ENCODE measurements at places on chromosomes 3 and 15. TPM values are rescaled to one million over a fixed set of nuclear protein-coding genes. Genes with fewer than 3 reads are reported as not detected.

- H3K27ac ChIP-seq: peak overlapping the region; percentile 5
- H3K4me3 ChIP-seq: no peak overlapping the region
- H3K4me1 ChIP-seq: no peaks in the 10 kb centered on the region
- no peaks in the 10 kb centered on the region for H3K27me3 ChIP-seq
These were observed 36.9 kb upstream of the GOLGB1 start for GRCh38 chr3:121786485-121786884.

GRCh38 chr3:143810953-143811265, 37.4 kb downstream of the SLC9A9 start:
- no peaks in the 10 kb centered on the region for H3K36me3 ChIP-seq
- no peak overlapping the region for H3K27ac ChIP-seq
- peaks cover 13% of the 10 kb centered on the region for H3K4me1 ChIP-seq
- H3K27me3 ChIP-seq: no peaks in the 10 kb centered on the region
- no peak overlapping the region for H3K4me3 ChIP-seq

DNA sequence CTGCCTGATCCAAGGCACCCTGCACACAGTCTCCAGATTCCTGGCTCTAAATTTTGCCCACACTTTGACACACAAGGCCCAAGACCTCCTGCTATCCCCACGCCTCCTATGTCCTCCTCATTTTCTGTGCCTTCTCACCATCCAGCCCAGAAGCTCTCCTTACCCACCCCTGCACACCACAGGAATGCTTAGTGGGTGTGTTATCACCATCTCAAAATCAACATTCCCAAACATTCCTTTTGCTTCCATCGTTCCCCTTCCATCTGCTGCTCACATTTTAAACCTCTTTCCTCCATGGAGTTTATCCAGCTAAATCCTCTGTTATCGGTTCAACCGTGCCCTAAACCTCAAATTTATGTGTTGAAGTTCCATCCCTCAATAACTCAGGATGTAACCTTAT, 43.9 kb downstream of the DGKG start:
- DNase-seq: no peak
- H3K4me1 ChIP-seq: no peaks in the 10 kb centered on the region
- H3K27ac ChIP-seq: no peak overlapping the region
- H3K4me3 ChIP-seq: no peak overlapping the region
- no peaks in the 10 kb centered on the region for H3K36me3 ChIP-seq
- no peaks in the 10 kb centered on the region for H3K27me3 ChIP-seq

DNA sequence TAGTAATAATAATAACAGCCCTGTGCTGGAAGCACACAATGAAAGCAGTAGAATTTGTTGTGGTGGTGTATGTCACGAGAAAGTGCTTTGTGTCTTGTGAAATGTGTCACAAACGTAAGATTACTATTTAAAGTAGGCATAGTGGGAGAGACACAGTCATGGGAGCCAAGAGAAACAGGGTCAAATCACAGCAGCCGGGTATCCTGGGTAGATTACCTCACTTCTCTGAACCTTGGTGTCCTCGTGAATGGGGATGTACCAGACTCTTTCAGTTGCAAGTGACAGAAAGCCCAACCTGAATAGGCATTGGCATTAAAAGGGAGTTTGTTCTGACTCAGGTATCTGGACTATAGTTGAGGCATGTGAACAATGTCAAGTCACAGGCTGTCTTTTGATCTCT, 29.1 kb upstream of the SRGAP3 start:
- H3K27me3 ChIP-seq: peaks cover 6% of the 10 kb centered on the region
- H3K27ac ChIP-seq: no peak overlapping the region
- H3K36me3 ChIP-seq: no peaks in the 10 kb centered on the region
- H3K4me1 ChIP-seq: no peaks in the 10 kb centered on the region

DNA sequence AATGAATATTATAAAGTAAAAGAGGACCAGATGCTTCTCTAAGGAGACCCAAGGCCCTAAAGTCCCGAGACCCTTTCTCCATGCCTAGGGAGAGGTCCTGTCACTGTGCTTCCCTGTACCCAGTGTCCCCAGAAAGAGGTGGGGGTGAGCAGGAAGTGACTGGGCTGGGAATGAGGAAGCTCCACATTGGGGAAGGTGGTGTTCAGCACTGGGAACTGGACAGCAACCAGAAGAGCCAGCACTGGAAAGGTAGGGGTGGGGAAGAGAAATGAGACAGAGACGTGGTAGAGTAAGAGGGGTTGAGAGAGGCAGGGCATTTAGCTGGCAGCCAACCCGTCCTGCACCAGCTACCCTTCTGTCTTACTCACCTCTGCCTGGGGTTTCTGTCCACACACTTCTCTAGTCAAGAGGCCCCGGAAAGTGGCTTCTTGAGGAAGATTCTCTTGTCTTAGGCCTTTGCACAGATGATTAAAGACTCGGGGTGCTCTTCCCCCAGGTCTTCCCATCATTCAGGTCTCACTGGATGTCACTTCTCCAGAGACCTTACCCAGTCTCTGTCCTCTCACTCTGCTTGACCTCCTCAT, 12.2 kb downstream of the RRP9 start:
- H3K4me1 ChIP-seq: no peaks in the 10 kb centered on the region
- no peak overlapping the region for H3K27ac ChIP-seq

DNA sequence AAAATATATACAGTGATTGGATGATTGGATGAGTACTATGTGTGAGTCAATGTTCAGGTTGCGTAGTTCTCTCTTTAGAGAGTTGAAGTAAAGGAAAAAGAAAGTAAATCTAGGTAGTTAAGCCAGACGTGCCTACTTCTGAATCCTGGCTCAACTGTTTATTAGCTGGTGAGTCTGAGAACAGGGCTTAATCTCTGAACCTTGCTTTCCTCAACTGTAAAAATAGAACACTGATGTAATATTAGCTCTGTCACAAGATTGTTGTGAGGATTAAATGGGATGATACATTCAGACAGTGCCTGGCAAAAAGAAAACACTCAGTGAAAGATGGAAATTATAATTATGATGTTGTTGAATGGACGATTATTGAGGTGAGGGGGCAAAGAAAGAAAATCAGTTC, 413.4 kb downstream of the MAGI1 start:
- H3K36me3 ChIP-seq: no peaks in the 10 kb centered on the region
- H3K27me3 ChIP-seq: no peaks in the 10 kb centered on the region
- H3K4me1 ChIP-seq: no peaks in the 10 kb centered on the region
- H3K27ac ChIP-seq: no peak overlapping the region
- no peak overlapping the region for H3K4me3 ChIP-seq

- peaks cover 36% of the 10 kb centered on the region for H3K36me3 ChIP-seq
- no peak overlapping the region for H3K4me3 ChIP-seq
- no peaks in the 10 kb centered on the region for H3K4me1 ChIP-seq
These were observed 27.2 kb downstream of the AQR start for GRCh38 chr15:34942363-34942762.

DNA sequence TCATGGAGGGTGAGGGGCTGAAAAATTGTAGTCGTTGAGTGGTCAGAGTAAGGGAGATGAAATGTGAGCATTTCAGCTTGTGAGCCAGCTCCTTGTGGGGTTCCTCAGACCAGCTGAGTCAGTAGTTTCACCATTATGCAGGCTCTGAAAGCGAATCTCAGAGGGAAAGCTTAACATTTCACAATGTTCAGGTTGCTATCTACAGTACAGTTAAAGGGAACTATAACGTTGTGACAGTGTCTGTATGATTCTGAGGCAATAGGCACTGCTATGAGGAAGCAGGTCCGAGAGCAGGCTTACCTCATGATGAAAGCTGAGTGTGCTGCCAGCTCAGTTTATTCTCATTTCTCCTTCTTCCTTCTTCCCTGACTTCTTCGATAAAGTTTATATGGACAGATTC, 469.6 kb downstream of the EDEM1 start:
- no peak for DNase-seq
- H3K4me3 ChIP-seq: no peak overlapping the region
- H3K36me3 ChIP-seq: no peaks in the 10 kb centered on the region
- H3K27me3 ChIP-seq: no peaks in the 10 kb centered on the region

DNA sequence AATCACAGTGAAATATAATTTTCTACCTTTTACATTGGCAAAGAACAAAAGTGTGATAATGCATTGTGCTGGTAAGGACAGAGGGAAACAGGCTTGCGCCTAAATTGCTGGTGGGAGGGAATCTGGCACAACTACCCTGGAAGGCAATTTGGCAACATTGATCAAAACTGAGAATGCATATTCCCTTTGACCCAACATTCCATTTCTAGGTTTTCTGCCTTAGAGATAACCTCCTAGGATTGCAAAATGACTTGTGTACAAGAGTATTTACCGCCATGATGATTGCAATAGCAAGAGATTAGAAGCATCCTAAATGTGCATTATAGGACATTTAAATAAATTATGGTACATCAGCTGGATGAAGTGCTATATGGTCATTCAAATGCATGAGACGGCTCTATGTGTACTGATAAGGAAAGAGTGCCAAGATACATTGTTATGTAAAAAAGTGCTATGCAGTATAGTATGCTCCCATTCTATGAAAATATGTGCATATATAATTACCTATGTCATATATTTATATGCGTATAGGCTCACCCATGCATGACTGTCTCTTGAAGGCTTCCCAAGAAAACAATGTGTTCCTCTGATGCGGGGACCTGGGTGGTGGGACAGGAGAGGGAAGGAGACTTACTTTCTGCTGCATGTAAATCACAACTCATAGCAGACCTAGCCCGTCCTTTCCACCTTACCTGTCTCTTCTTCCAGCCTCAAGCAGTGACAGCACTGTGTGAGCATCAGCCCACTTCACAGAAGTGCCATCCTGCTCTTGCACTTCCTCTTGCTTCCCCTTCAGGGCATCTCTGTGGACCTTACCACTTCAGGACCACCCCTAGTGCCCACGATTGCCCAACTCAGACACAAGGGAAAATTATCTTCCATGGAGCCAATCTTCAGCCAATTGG, 249.9 kb upstream of the TLE3 start:
- peak; percentile 6 for DNase-seq
- H3K4me1 ChIP-seq: peaks cover 6% of the 10 kb centered on the region
- H3K36me3 ChIP-seq: no peaks in the 10 kb centered on the region
- H3K27ac ChIP-seq: no peak overlapping the region

DNA sequence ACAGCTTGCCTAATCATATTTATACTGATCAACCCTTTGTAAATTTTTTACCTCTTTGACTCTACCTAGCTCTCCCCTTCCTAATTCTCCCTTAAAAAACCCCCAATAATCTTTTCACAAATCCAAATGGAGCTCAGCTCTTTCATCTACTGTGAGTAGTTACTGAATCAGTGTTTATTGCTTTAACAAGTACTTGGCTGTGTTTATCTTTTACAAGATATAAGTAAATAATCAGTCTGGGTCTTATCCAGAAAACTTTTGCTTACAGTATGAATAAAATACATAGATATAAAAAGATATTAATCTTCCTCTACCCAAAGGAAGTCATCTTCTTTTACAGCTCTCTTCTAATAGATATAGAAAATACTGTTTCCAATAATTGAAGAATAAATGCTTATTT, 366.4 kb downstream of the RAP2B start:
- no peaks in the 10 kb centered on the region for H3K4me1 ChIP-seq
- H3K4me3 ChIP-seq: no peak overlapping the region
- H3K27me3 ChIP-seq: no peaks in the 10 kb centered on the region
- H3K36me3 ChIP-seq: no peaks in the 10 kb centered on the region
- no peak overlapping the region for H3K27ac ChIP-seq

- peaks cover 4% of the 10 kb centered on the region for H3K4me1 ChIP-seq
- no peaks in the 10 kb centered on the region for H3K27me3 ChIP-seq
- H3K4me3 ChIP-seq: no peak overlapping the region
- no peaks in the 10 kb centered on the region for H3K36me3 ChIP-seq
These were observed 8.9 kb upstream of the SPPL2A start for GRCh38 chr15:50774450-50774849.

GRCh38 chr15:77915261-77915960, 162.1 kb downstream of the TBC1D2B start:
- H3K27me3 ChIP-seq: peaks cover 7% of the 10 kb centered on the region
- no peak overlapping the region for H3K4me3 ChIP-seq
- H3K4me1 ChIP-seq: no peaks in the 10 kb centered on the region
- no peaks in the 10 kb centered on the region for H3K36me3 ChIP-seq
- DNase-seq: no peak

DNA sequence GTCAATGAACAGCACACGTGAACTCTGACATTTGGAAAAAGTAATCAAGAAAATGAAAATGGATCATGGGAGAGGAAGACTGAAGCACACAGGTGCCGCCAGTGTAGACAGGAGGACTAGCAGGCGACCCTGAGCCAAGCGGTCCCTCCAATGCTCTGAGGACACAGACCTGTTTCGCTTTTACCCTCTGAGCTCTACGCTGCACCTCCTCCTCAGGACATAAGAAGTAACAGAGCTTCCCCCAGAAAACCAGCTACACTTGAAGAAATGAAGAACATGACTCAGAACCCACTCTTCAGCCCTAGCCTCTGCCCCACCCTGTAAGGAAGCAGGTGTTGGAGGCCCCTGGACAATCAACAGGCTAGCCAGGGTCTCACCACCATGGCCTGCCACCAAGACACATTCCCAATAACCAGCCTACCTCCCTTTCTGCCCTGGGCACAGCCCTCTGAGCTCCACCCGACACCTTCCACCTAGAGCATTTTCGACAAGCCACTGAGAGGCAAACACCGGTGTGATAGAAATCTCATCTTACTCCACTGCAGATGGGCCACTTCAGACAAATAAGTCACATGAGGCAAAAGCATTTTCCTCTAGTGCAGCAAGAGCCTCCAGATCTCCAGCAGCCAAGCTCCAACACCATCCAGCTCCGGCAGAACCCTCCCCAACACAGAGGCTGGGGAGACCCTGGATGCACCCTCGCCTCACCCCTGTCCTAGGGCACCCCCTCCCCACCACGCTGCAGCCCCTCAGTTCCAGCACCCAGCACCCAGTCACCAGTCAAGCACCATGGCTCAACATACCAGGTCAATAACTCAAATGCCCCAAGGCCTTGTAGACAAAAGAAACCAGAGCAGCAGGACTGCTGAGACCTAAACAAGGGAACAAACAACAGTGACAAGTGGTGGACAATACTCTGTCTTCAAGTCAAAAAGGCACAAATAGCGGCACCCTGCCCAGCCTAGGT, 11.4 kb downstream of the FAM174B start:
- H3K36me3 ChIP-seq: no peaks in the 10 kb centered on the region
- no peak overlapping the region for H3K4me3 ChIP-seq
- no peak overlapping the region for H3K27ac ChIP-seq
- no peaks in the 10 kb centered on the region for H3K4me1 ChIP-seq

The ROBO1 gene
- 3.0 TPM for total RNA-seq

The LRIG1 gene
- 17.1 TPM for total RNA-seq

The ANKUB1 gene
- not detected for total RNA-seq

The CCK gene
- not detected for total RNA-seq

The SV2B gene
- not detected for total RNA-seq
